Activated naive CD4-positive, alpha-beta T cell treated with anti-CD3 and anti-CD28 coated beads, Interleukin-2, amount 10 ng/mL, durations not matched to agents 5 hours and 36 hours (primary cell): ENCODE measurements at places on chromosomes 2 and 18. TPM values are rescaled to one million over a fixed set of nuclear protein-coding genes. Genes with fewer than 3 reads are reported as not detected.

Gene FSHR
- not detected for total RNA-seq

Gene CDH2
- total RNA-seq = not detected

Gene WBP1
- 54.2 TPM for total RNA-seq

Gene KCNF1
- not detected for total RNA-seq

Gene PRR30
- total RNA-seq = not detected

Gene FABP1
- total RNA-seq = not detected

Gene DSG1
- total RNA-seq = not detected

Gene CNRIP1
- not detected for total RNA-seq

Gene RIT2
- not detected for total RNA-seq

Gene ZSWIM2
- not detected for total RNA-seq

Gene AMER3
- total RNA-seq = not detected

Gene SRD5A2
- not detected for total RNA-seq

Gene CCDC68
- total RNA-seq = not detected

Gene DTYMK
- 47.9 TPM for total RNA-seq

Gene MYL1
- not detected for total RNA-seq

Gene ABCB11
- total RNA-seq = not detected

Gene PTMA
- total RNA-seq = 1,526 TPM

Gene SIX2
- not detected for total RNA-seq

Gene FNDC4
- 0.22 TPM for total RNA-seq

Gene EVA1A
- total RNA-seq = not detected

Gene COL4A3
- total RNA-seq = not detected

Gene AQP12A
- total RNA-seq = not detected

Gene RND3
- total RNA-seq = not detected

Gene SPDYA
- total RNA-seq = 1.3 TPM

Gene RAB6C
- total RNA-seq = not detected

Gene MTHFD2
- 116 TPM for total RNA-seq

Gene LONRF2
- total RNA-seq = 0.03 TPM

Gene DYNAP
- not detected for total RNA-seq

Gene BABAM2
- 39.6 TPM for total RNA-seq

Gene MC4R
- not detected for total RNA-seq

Gene UGT1A4
- total RNA-seq = not detected

Gene LYG2
- total RNA-seq = not detected

Gene GTF2A1L
- total RNA-seq = not detected

Gene GPR39
- total RNA-seq = not detected

Gene SPRED2
- 16.4 TPM for total RNA-seq

Gene PELI1
- 27.7 TPM for total RNA-seq

Gene IL36B
- not detected for total RNA-seq

Gene SP9
- total RNA-seq = not detected

Gene MPPE1
- 52.3 TPM for total RNA-seq

Gene B4GALT6
- total RNA-seq = 1.3 TPM

Gene ALK
- not detected for total RNA-seq

Gene ESCO1
- 20.6 TPM for total RNA-seq

Gene STPG4
- 0.48 TPM for total RNA-seq

Gene LRATD1
- not detected for total RNA-seq

Gene CDK15
- total RNA-seq = not detected

Gene TAF4B
- total RNA-seq = 10.4 TPM

Gene SERPINB13
- total RNA-seq = not detected
